Activated naive CD8-positive, alpha-beta T cell treated with anti-CD3 and anti-CD28 coated beads for 36 hours (primary cell): ENCODE measurements at places on chromosomes 1 and 21. TPM values are rescaled to one million over a fixed set of nuclear protein-coding genes. Genes with fewer than 3 reads are reported as not detected.
A peak's percentile ranks its signal among the peaks of the same experiment; 100 is the strongest.

MEX3A gene
- 0.35 TPM for total RNA-seq

CORT gene
- not detected for total RNA-seq

CGN gene
- total RNA-seq, result 1.3 TPM

UBXN10 gene
- 1.2 TPM for total RNA-seq

PPFIA4 gene
- total RNA-seq, result 20.8 TPM

AKR7A3 gene
- total RNA-seq, result 0.52 TPM

DNAH14 gene
- 1.0 TPM for total RNA-seq

NUP210L gene
- not detected for total RNA-seq

DNA sequence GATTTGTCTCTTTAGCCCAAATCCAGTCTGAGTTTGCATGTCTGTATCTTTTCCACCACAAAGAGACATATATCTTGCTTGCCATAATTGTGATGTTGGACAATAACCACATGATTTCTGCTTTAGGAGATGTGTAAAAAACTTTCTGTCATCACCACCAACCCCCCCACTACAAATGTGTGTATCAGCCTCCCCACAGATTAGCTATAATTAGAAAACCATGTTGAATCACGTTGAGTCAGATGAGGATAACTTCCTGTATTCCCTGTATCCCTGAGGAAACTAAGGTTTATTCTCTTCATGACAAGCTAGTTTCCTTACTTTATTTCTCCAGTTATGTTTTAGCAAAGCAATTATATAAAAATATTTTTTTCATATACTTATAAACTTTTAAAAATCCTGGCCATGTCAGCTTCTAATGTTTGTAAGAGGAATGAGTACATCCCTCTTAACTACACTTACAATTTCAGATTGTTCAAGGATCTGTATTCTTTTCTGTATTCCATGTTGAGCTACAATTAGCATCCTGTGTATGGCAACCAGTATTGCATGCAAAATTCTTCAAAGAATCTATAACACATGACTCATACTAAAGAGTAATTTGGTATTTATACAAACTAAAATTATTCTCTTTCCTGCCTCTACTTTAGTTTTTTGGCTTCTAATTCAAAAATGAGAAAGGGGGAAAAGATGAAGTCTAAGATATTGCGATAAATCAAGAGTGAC, 143.0 kb downstream of the FMN2 start:
- no peak overlapping the region for H3K27ac ChIP-seq
- no peaks in the 10 kb centered on the region for H3K4me1 ChIP-seq
- no peaks in the 10 kb centered on the region for H3K27me3 ChIP-seq
- no peaks in the 10 kb centered on the region for H3K36me3 ChIP-seq
- DNase-seq, result no peak

- H3K27ac ChIP-seq, result no peak overlapping the region
- DNase-seq, result peak; percentile 38
- peaks cover 4% of the 10 kb centered on the region for H3K27me3 ChIP-seq
- H3K36me3 ChIP-seq, result no peaks in the 10 kb centered on the region
Observed at GRCh38 chr1:24727501-24728216, 17.6 kb upstream of the CLIC4 start.

DNA sequence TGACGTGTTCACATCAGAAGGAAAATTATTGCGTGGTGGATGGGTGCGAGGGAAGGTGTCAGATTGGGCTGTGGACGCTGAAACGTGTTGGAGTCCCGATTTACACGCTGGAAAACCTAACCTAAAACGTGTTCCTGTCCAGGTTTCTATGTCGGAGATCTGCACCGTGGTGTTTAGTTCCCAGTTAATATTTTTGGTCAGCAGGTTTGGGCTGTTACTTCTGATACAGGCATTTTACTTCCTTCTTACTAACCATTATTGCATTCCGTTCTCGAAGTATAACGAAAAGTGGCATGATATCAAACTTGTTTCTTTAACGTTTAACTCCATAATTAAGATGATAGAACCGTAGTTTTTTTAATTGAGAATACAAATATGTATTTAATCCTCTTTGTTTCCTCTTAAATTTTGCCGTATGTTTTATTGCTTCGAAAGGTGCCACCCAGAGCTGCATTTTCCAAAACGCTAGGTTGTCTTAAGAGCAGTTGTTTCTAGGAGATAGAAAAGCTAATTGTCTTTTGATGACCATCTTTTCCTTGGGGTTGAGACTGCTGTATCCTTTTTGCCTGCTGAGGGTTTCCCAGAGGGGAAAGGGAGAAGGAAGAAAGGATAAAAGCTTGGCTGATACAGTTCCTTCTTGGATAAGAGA, 1.3 kb downstream of the ADARB1 start:
- no peak for DNase-seq
- H3K27ac ChIP-seq, result peak overlapping the region; percentile 77
- peaks cover 53% of the 10 kb centered on the region for H3K4me1 ChIP-seq
- no peaks in the 10 kb centered on the region for H3K27me3 ChIP-seq
- H3K4me3 ChIP-seq, result peak overlapping the region; percentile 87
- peaks cover 27% of the 10 kb centered on the region for H3K36me3 ChIP-seq

- H3K27me3 ChIP-seq, result no peaks in the 10 kb centered on the region
- peaks cover 6% of the 10 kb centered on the region for H3K36me3 ChIP-seq
- H3K4me1 ChIP-seq, result peaks cover 13% of the 10 kb centered on the region
Observed at GRCh38 chr1:17355898-17356297, 16.1 kb upstream of the PADI6 start.

- no peaks in the 10 kb centered on the region for H3K36me3 ChIP-seq
- DNase-seq, result no peak
- H3K27ac ChIP-seq, result no peak overlapping the region
- peaks cover 1% of the 10 kb centered on the region for H3K4me1 ChIP-seq
Observed at GRCh38 chr1:48683839-48684238, 92.9 kb downstream of the BEND5 start.

DNA sequence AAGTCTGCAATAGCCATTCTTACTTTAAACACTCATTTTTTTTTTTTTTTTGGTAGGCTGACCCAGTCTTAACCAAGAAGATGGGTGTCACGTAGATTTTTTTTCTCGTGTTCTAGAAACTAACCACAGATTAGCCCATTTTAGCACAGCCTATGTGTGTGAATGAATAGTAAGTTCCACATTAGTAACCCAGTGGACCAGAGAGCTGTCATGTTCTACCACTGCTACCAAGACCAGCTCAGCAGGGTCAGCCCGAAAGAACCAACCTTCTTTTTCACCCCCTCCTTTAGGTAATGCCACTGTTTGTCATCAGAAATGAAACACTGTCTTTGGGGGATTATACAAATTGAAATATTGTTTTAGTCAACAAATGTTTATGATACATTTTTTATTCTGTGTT, 221.1 kb upstream of the PLXNA2 start:
- H3K27ac ChIP-seq, result no peak overlapping the region
- H3K36me3 ChIP-seq, result no peaks in the 10 kb centered on the region
- H3K27me3 ChIP-seq, result peaks cover 14% of the 10 kb centered on the region
- no peak for DNase-seq

- H3K27ac ChIP-seq, result no peak overlapping the region
- DNase-seq, result no peak
- H3K4me3 ChIP-seq, result no peak overlapping the region
- H3K4me1 ChIP-seq, result no peaks in the 10 kb centered on the region
- peaks cover 3% of the 10 kb centered on the region for H3K27me3 ChIP-seq
Observed at GRCh38 chr1:74771913-74772515, 39.1 kb downstream of the TYW3 start.

DNA sequence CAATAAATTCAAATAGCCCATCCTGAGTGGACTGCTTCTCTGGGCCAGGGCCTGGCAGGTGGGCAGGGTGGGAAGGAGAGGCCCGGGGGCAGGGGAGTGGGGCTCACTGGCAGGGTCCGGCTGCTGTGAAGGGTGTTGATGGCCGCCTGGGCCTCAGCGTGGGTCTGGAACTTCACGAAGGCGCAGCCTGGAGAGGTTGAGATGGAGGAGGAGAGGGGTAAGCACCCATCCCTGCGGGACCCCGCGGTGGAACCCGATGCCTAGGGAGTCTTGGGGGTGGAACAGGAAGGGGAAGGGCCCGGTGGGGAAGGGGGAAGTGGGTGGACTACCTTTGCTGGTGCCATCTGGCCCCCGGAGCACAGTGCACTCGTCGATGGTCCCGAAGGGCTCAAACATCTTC, 7.7 kb downstream of the CELF3 start:
- no peak for DNase-seq
- no peak overlapping the region for H3K27ac ChIP-seq
- no peaks in the 10 kb centered on the region for H3K36me3 ChIP-seq
- no peak overlapping the region for H3K4me3 ChIP-seq
- no peaks in the 10 kb centered on the region for H3K4me1 ChIP-seq

DNA sequence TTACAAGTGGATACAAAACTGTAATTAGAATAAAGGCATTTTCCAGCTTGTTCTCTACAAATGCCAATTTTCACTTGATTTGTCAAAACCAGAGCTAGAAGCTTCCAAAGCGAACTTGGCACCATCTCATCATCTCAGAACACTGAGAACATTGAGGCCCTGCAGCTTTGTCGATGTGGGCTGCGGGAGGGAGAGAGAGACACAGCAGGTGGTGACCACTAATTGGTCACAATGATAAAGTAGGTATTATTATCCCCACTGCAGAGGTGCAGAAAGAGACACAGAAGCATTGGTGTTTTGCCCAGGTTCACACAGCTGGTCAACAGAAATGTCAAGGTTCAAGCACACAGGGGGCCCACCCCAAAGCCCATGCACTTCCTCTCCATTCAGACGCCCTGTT, 72.2 kb upstream of the KRTAP19-8 start:
- H3K4me3 ChIP-seq, result no peak overlapping the region
- no peaks in the 10 kb centered on the region for H3K36me3 ChIP-seq
- no peak for DNase-seq
- H3K27me3 ChIP-seq, result no peaks in the 10 kb centered on the region

- no peaks in the 10 kb centered on the region for H3K27me3 ChIP-seq
- H3K4me3 ChIP-seq, result no peak overlapping the region
- no peak overlapping the region for H3K27ac ChIP-seq
- H3K36me3 ChIP-seq, result no peaks in the 10 kb centered on the region
Observed at GRCh38 chr1:64599242-64599641, 129.3 kb downstream of the CACHD1 start.

GRCh38 chr1:199018471-199019135, 379.8 kb downstream of the PTPRC start:
- H3K36me3 ChIP-seq, result no peaks in the 10 kb centered on the region
- H3K4me1 ChIP-seq, result peaks cover 9% of the 10 kb centered on the region
- no peak overlapping the region for H3K27ac ChIP-seq
- H3K27me3 ChIP-seq, result no peaks in the 10 kb centered on the region

DNA sequence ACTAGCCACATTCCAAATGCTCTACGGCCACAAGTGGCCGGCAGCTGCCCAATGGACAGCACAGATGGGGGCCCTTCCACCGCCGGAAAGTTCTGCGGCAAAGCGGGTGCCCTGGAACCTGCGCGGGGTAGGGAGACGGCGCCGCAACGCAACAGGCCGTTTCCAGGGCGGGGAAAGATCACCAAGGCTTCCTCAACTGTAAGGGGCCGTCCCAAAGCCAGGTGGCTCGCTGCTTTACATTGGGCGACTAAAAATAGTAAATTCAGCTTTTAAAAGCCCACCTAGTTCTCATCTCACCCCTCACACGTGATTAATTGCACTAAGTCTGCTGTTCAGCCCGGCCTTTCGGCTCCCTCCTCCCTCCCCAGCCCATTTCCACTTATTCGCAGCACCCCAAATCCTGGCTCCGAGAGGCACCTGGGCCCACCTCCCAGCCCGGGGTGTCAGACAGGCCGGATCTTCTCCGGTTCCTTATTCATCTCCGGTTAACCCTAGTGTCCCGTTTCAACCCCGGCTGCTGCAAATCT, 643 bp downstream of the CFAP298 start:
- DNase-seq, result peak; percentile 50
- H3K4me3 ChIP-seq, result peak overlapping the region; percentile 99
- peak overlapping the region; percentile 92 for H3K27ac ChIP-seq
- peaks cover 6% of the 10 kb centered on the region for H3K36me3 ChIP-seq
- no peaks in the 10 kb centered on the region for H3K27me3 ChIP-seq

DNA sequence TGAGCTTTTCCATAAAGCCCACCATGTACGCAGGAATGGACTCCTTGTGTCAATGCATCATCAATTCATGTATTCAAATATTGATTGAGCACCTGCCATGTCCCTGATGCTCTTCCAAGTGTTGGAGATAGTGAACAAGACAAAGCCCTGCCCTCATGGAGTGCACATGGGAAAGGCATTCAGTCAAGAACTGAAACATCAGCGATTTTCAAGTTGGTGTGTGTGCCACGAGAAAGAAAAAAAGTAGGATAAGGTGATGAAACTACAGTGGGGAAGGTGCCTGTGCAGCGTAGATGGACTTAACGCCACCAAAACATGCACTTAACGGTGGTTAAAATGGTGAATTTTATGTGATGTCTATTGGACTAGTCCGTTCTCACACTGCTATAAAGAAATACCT, 432.7 kb upstream of the VAMP3 start:
- H3K4me1 ChIP-seq, result no peaks in the 10 kb centered on the region
- H3K36me3 ChIP-seq, result no peaks in the 10 kb centered on the region
- no peak overlapping the region for H3K27ac ChIP-seq
- H3K4me3 ChIP-seq, result no peak overlapping the region
- peaks cover 3% of the 10 kb centered on the region for H3K27me3 ChIP-seq

GRCh38 chr1:151833172-151833900, 1.7 kb upstream of the RORC start:
- DNase-seq, result no peak
- H3K36me3 ChIP-seq, result peaks cover 3% of the 10 kb centered on the region
- peaks cover 52% of the 10 kb centered on the region for H3K4me1 ChIP-seq
- H3K27me3 ChIP-seq, result no peaks in the 10 kb centered on the region

GRCh38 chr1:74502432-74502831, 10.0 kb downstream of the LRRC53 start:
- no peaks in the 10 kb centered on the region for H3K27me3 ChIP-seq
- no peak overlapping the region for H3K27ac ChIP-seq
- no peak for DNase-seq
- H3K36me3 ChIP-seq, result no peaks in the 10 kb centered on the region

DNA sequence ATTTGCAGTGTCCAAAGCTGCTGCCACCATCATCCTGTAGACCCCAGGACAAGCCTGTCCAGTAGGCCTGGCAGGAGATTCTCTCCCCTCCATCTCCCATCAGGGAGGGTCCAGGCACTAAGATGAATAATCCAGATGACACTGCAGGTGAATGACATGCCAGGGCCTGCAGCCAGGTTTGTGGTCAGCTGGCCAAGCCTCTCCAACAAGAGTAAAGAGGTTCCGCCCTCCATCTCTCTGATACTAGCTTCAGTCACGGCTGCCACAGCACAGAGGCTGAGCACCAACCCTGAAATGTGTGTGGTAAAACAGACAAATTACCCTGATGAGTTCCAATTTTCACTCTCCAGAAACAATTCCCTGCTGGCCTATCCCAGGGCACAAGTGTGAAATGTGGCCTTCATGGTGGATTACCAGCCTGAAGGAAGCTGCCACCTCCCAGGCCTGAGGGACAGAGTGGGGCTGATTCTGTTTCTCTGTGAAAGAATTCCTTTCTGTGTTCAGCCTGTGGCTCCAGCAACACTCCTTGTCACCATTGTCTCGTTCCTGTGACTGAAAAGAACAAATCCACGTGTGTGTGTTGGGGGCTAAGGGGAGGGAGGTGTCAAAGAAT, 19.9 kb upstream of the LHX4 start:
- no peak for DNase-seq
- no peaks in the 10 kb centered on the region for H3K36me3 ChIP-seq
- H3K27ac ChIP-seq, result no peak overlapping the region

DNA sequence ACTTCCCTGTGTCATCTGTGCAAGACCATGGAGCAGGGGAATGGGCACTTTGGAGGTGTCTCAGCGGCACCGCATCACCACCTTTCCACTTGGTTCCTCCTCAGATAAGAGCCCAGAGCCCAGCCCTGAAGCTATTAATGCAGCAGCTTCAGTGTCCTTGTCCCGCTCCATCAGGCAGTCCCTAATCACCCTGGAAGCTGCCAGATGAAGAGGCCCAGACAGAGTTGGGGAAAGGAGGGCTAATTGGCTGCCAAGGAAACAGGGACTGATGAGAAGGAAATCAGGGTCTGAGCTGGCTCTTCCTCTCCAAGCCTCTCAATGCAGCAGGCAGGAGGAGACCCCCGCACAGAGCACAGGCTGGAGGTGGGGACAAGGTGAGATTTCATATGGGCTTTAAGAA, 83.1 kb upstream of the KLHDC7A start:
- H3K36me3 ChIP-seq, result no peaks in the 10 kb centered on the region
- no peaks in the 10 kb centered on the region for H3K4me1 ChIP-seq
- H3K4me3 ChIP-seq, result no peak overlapping the region
- no peak for DNase-seq
